ENCODE measurements at places on chromosomes 6 and 20.

DNA sequence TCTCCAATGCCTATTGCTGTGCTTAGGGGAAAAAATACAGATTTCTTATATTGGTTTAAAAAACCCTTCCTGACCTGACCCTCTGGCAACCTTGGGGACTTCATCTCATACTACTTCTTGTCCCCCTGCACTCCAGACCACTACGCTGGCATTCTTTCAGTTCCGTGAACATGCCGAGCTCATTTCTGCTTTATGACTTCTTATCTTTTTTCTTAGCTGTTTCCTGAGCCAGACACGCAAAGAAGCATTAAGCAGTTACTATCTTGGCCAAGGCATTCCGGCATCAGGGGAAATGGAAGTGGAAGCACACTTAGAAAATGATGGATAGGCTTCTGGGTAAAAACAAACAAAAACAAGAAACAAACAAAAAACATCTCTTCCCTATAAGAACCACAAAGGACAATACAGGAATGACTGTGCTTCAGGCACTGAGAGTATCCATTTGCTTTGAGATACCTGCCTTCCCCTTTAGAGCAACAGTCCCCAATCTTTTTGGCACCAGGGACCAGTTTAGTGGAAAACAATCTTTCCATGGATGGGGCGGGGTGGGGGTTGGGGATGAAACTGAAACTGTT, 4.4 kb upstream of the CCDC28A start:
- no peak for DNase-seq

DNA sequence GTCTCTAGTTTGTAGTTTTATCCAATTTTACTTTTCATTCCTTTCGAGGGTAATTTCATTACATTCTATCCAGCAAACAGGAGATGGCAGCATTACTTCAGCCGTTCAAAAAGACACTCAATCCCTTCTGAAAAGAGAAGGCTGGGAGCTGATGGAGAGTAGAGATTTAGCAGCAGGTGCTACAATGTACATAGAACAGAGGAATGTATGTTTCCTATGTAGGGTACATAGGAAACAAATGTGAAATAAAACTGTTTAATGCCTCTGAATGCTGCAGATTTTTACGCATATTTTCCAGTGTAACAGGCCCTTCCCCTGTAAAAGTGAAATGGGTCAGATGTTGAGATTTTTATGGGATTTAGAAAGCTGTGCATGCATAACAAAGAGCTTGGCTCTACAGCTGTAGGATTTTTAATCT, 16.0 kb downstream of the RPS12 start:
- DNase-seq = no peak

- no peak for DNase-seq
Observed at GRCh38 chr6:18269253-18269652, 4.9 kb upstream of the DEK start.

DNA sequence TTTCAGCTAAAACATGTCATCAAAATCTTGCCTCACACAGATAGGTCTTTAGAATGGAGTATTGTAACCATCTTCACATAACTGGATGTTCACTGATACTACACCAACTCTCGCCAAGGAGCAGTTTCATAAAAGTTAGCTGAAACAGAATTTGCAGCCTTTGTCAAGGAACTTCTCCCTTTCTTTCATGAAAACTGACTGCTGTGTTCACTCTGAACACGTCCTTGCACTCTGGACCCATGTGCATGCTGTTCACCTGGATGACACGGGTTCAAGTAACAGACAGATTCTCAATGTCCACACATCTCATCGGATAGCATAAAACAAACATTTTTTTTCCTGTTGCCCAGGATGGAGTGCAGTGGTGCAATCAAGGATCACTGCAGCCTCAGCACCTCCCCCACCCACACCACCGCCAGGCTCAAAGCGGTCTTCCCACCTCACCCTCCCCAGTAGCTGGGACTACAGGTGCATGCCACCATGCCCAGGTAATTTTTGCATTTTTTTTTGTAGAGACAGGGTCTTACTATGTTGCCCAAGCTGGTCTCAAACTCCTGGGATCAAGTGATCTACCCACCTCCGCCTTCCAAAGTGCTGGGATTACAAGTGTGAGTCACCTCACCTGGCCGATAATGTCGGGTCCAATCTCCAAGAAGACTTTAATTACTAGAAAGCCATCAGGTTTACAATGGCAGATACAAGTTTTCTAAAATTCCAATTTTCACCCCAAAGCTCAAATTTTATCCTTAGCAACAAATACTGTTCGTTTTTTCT, 9.4 kb downstream of the DIDO1 start:
- DNase-seq = no peak

GRCh38 chr6:12331951-12332749, 42.0 kb downstream of the EDN1 start:
- no peak for DNase-seq

DNA sequence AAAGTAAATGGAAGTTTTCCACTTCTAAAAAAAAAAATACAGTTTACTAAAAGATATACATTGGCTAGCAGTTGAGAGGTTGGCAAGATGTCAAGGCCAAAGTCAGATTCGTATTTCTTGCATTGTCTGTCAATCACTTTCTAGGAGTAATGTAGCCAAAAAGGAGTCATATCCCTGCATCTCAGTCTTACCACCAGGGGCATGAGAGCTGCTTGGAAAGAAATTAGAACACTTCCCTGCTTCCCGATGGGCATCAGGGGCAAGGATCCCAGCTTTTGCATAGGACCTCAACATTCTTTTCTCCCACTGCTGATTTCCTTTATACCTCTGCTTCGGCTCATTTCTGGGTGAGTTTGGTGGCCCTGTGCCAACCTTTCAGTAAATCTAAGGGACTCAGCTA, 581.0 kb upstream of the MAP3K7 start:
- no peak for DNase-seq

DNA sequence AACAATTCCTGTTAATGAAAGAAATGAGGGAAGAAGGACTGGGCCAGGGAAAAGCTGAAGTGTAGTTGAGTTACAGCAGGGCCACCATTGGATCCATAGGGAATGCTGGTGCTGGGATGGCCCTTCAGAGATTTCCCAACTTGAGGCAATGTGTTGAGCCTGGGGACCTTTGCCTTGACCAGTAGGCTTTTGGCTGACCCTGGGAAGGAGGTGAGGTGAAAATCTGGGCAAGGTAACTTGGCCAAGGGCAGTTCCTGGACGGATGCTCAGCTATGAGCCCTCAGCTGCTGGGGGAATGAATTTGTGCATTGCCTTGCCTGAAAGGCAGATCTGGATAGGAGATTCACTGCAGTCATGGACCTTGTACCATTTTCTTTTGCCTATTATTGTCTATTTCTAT, 20.4 kb downstream of the UTRN start:
- no peak for DNase-seq

DNA sequence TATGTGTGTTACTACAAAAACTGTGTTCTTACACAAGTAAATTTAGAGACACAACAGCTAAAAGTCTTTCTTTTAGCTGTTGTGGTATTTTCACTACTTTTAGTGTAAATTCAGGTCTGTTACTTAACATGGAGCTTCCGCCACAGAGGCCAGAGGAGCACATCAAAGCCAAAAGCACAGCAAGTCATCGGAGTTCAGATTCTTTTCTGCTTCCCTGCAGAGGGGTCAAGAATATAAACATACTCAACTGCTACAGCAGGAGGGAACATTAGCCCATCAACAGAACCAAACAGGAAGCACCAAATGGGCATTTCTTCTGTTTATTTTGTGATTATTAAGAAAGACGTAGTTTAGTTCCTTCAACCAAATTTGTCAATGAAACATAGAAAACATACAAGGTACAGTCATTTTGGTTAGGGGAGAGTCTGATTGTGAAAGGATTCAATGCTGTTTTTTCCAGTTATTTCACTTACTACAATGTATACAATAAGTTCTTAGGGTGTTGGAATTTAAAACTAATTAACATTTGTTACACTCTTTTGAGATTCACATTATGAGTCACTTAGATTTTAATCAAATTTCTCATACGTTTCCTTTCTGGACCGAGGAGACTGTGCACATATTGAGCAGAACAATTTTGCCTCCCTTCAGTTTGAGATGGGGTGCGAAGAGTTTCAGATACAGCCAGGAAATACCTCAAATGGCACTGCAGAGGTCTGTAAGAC, 42.8 kb upstream of the DSE start:
- no peak for DNase-seq

DNA sequence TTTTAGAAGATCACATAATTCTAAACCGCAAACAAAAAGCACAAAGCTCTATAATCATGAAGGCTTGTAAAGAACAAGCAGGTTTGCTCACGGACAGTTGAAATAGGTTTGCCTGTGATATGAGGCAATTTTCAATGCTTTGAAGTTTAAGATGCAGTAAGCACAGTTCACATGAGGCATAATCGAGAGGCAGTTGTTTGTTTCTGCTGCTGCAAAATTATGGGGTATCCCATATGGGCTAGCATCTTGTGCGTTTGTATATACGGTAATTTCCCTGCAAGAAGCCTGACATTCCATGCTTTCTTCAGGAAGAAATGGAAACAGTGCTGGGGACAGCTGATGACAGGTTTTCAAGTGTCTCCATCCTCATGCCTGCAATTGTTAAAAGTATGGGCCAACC, 94.6 kb upstream of the MC3R start:
- no peak for DNase-seq

DNA sequence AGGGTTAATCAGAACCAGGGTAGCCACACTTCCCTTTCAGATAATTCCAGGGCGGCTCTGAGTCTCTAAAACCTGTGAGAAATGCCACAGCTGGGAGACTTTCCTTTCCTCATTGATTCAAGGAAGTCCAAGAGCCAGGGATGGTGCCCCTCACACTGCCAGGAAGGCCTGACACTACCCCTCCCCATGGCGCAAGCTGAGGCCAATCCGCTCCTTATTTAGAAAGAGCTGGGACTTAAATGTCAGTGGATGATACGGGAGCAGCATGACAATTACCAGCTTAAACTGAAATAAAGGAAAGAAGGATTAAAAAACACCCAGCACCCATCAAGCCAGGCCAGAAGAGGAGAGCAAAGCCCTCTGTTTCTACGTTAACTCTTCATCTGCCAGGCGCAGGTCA, 244.4 kb downstream of the LRFN2 start:
- no peak for DNase-seq

Data from stimulated activated CD4-positive, alpha-beta T cell treated with anti-CD3 and anti-CD28 coated beads, Interleukin-2, amount 100 ng/mL, for 4 hours (primary cell).